Suppressor macrophage (primary cell): ENCODE measurements at places on chromosomes 5 and 9.

- no peak for DNase-seq
Measured at GRCh38 chr9:96015876-96016686, 140.6 kb downstream of the ERCC6L2 start.

- DNase-seq, result no peak
Measured at GRCh38 chr5:177130211-177131018, 3.2 kb upstream of the NSD1 start.

DNA sequence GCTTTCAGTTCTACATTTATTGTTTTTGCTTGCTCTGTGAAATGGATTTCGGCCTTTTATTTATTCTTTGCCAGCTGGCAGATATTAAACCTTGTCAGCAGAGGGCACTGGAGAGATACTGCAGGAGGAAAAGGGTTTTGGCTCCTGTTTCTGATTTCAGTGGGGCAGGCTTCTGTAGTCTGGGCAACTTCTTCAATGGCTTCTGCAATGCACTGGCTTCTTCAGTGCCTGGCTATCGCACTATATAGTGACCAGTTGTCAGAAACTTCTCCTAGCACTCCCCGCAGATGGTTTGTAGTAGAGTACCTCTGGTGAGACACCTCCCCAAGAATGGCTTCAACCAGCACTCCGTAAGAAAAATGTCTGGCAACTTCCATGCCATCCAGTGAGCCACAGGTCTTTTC is 3.2 kb upstream of the NFX1 start:
- DNase-seq, result peak; percentile 83

DNA sequence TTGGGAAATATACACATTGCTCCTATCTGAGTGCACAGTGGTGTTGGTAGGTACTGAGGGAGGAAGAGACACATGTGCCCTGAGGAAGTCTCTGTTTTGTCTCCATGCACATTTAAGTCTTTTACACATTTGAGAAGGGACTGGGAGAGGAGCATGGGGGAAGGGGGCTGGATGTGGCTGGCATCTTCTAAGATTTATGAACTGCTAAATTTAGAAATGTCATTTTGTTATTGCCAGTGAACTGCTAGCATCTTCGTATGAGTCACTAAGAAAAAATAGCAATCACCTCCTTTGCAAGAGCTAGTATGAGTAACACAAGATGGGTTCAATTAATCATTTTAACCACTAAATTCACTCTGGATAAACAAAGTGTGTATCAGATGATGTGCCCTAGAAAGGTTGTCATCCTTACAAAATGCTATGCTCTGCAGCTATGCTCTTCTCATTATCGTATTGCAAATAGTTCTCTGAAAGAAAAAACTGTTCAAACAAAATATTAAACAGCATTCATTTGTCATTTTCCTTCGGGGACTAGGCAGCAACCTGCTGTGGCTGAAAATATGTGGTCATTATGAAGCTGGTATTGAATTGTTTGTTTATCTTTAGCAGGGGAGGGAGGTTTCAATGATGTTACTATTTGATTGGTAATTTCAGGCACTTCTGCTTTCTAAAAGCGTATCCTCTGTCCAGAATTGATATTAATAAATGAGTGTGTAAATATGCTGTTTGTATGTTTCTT is 236.5 kb downstream of the DMRTA1 start:
- DNase-seq, result no peak

DNA sequence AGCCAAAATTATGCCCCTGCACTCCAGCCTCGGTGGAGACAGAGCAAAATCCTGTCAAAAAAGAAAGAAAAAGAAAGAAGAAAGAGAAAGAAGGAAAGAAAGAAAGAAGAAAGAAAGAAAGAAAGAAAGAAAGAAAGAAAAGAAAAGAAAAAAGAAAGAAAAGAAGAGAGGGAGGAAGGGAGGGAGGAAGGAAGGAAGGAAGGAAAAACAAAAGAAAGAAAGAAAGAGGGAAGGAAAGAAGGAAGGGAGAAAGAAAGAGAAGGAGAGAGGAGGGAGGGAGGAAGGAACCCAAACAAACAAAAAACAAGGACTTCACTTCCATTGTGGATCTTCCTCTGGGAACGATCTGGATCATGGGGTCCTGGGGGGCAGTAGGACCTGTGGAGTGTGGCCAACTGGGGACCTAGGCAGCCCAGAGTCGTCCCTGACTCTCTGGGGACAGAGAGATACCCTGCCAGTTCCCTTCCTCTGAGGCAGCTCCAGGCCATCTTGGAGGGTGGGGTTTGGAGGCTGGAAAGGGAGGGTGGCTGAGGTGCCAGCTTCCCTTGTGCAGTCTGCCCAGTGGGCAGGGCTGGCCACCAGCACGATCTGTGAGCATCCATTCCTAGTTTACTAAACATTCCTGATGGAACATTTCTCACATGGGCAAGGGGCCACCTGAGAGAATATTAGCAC is 216.8 kb downstream of the PAX5 start:
- DNase-seq, result no peak

DNA sequence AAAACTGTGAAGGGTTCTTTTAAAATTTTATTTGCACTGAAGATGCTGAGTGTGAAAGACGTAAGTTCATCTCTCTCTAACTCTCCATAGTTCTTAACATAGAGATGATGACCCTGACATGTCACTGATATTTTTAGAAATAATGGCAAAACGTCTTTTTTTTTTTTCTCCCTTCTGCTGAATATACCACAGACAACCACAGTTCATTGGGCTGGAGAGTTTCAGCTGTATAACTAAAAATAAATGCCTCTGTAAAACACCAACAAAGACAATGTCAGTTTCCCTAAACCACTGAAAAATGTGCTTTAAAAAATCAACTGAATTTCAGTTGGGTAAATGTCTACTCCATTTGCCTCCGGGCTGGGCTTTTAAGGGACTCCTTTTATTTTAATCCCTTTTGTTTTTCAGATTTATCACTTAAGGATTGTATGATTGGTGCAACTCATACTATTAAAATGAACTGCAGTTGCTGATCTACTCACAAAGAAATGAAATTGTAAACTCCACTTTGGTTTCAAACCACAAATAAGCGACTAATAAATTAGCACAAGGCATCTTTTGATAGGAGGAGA is 830.9 kb upstream of the WWC1 start:
- no peak for DNase-seq

DNA sequence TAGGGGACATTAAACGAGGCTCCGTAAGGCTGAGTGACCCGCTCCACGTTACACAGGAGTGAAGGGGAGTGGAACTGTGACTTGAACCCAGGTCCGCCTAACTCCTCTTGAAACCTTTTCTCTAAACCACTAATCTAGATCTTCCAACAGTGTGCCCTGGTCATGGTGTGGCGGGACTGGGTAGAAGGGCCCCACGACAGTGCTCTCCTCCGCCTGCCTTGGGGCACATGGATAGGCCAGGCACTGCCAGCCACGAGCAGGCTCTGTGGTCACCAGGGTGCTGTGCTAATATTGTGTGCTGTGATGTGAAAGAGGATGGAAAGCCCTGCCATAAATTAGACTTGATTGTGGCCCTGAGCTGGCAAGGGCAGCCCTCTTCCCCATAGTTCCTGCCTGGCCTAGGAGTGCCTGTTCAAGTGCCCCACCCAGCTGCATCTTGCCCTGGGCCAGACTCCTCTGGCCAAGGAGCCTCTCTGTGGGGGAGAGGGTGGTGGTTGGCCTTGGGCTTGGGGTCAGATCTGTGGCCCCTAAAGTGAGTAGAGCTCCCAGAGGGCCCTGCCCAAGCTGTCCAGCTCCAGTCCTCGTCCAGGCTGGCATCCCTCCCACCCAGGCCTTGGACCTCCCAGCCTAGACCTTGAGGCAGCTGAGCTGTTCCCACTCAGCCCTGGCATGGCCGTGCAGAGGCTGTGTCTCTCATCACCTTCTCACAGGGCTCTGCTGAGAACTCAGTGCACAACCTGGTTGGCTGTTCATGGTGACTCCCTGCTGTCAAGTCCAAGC is 67.8 kb upstream of the TBC1D2 start:
- no peak for DNase-seq

GRCh38 chr5:172583931-172584511 is 57.0 kb upstream of the NEURL1B start:
- no peak for DNase-seq

DNA sequence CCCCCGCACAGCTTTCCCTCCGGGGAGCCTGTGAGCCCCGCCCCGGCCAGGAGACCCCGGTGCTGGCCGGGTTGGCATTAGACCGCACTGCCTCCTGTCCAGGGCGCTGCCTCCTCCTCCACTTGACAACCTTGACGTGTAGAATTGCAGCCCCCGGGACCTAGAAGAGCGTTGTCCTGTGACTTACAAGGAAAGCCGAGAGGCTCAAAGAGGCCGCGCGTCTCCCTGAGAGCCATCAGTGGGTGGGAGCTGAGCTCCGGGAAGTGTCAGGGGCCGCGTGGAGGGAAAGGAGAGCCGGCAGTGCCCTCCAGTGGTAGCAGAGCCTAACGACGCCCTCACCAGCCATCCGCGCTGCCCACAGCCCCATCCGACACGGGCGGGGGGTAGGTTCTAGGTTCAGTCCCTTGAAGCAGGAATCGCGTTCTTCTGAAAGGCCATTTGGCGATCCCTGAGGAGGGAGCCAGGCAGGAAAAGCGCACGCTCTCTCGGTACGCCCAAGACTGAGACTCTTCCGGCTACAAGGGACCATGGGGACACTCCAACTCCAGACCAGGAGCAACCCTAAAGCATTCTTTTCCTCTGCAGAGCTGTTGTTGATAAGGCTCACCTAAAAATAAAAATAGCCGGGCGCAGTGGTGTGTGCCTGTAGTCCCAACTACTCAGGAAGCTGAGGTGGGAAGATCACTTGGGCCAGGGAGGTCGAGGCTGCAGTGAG is 40.6 kb upstream of the SAP30L start:
- DNase-seq, result peak; percentile 82

DNA sequence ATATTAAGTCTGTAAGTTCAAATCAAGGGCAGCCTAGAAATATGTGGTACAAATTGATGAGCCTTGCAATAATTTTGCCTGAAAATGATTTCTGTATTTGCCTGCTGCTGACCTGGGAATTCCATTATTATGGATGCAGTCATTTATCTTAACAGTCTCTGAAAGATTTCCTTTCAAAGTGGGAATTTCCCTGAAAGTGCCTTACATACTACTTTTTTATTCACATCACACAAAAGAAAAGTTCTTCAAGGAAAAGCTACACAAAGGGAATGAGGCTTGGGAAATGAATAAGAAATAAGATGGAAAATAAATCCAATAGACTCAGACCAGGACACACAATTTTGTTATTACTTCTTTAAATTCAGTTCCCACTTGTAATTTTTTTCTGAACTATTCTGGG is 537.8 kb upstream of the PTGER4 start:
- no peak for DNase-seq

- no peak for DNase-seq
Measured at GRCh38 chr5:68489556-68489955, 274.0 kb downstream of the PIK3R1 start.

- no peak for DNase-seq
Measured at GRCh38 chr5:138873466-138874221, 1.5 kb downstream of the LRRTM2 start.

DNA sequence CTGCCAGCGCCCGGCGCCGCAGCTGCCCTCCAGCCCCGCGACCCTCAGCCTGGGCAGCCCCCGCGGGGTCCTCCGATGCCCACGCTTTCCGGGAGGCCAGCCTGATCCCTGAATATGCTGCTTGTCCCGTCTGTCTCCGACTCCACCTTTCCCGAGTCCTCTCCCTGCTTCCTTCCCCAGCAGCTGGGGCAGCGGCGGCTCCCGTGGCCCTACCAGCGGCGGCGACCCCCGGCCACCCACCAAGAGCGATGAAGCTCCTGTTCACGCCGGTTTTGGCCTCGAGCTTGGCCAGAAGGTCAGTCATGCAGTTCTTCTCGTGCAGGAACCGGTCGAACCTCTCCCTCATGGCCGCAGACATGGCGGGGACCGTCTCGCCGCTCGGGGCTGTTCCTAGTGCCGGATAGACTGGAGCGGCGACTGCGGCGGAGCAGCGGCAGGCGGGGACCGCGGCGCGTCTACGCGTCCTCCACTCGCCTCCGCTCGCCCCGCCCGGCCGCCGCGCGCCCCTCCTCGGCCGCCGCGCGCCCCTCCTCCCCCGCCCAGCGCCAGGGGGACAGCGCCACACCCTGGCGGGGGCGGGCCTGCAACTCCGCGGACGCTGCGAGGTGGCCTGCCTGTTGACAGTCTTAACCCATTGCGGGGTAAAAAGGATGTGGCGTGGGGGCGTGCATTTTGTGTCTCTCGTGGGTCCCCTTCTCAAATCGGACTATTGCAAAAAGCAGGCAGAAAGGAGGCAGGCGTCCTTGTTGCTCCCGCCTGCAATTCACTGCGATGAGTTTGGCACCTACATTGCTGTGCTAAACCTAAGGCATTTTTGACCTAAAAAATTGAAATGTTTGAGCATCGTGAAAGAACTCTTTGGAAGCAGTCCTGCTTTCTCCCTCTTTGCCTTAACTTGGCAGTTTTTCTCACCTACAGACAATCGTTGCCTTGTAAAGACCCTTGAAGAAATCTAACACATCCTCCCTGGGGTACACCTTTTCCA is at the start of gene REEP5:
Gene REEP5 (minus strand): TSS at position 395 of the 985 bp plus-strand sequence. CDS start 37 bp downstream, at position 358.
- peak; percentile 97 for DNase-seq

GRCh38 chr5:54644226-54644625 is 126.7 kb downstream of the SNX18 start:
- DNase-seq, result no peak

GRCh38 chr5:110736753-110737152 is 2.1 kb upstream of the SLC25A46 start:
- peak; percentile 39 for DNase-seq

- no peak for DNase-seq
Measured at GRCh38 chr9:69674716-69675438, 2.7 kb upstream of the APBA1 start.
